ENCODE measurements at places on chromosomes 16 and 17. TPM values are rescaled to one million over a fixed set of nuclear protein-coding genes. Genes with fewer than 3 reads are reported as not detected.
A peak's percentile ranks its signal among the peaks of the same experiment; 100 is the strongest.

GRCh38 chr17:77208217-77208808, 67.5 kb downstream of the SEC14L1 start:
- peak; percentile 42 for DNase-seq
- peaks cover 45% of the 10 kb centered on the region for H3K36me3 ChIP-seq
- no peak overlapping the region for H3K4me3 ChIP-seq
- H3K27ac ChIP-seq = no peak overlapping the region
- no peaks in the 10 kb centered on the region for H3K27me3 ChIP-seq

- H3K4me3 ChIP-seq = no peak overlapping the region
- H3K27ac ChIP-seq = no peak overlapping the region
- H3K36me3 ChIP-seq = no peaks in the 10 kb centered on the region
- H3K4me1 ChIP-seq = no peaks in the 10 kb centered on the region
- H3K27me3 ChIP-seq = no peaks in the 10 kb centered on the region
These were observed 403.4 kb downstream of the GRIN2A start for GRCh38 chr16:9778849-9779248.

DNA sequence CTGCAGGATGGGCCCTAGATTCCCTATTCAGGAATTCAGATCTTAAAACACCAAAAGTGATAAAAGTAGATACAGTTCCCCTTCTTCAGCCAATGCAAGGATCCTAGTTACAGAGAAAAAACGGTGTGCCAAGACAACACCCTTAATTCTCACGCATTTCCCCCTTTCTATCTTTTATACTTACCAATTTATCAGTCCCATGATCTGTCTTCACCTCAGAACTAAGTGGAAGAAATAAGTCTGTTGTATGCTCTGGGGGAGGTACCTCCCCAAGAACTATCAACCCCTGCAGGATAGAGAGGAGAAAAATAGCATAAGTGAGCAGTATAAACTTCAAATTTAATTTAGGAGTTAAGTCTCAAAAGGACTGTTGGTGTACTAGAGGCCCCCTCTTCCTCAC, 83.2 kb downstream of the STH start:
- H3K36me3 ChIP-seq = no peaks in the 10 kb centered on the region
- no peak overlapping the region for H3K4me3 ChIP-seq
- H3K27me3 ChIP-seq = no peaks in the 10 kb centered on the region

NRN1L gene
- total RNA-seq = 0.17 TPM

DNA sequence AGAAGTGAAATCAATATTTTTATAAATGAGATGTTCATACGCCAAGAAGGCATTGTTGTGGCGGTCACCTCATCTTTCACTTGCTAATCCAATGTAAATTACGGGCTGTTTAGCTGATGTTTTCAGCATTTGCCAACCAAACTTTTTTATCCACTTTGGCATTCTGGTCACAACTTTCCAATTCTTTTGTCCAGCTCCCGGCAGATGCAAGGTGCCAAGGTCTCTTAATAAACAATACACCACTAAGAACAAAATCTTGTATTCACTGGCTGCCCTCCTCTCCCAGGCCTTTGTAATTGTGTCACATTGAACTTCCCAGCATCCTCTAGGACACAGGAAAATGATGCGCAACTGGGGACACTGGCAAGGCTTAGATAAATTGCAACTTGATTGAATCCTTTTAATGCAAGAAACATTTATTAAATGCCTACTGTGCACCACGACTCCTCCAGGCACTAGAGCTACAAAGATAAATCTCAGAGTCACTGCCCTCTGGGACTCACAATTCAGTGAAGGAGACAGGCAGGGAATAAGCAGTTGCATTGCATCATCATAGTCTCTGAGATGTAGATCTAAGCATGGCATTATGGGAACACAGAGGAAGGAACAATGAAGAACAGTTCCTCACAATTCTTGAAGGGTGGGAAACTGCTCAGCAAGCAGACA, 165.4 kb upstream of the C16orf82 start:
- no peak for DNase-seq
- no peak overlapping the region for H3K4me3 ChIP-seq
- no peak overlapping the region for H3K27ac ChIP-seq
- no peaks in the 10 kb centered on the region for H3K27me3 ChIP-seq

- no peak overlapping the region for H3K4me3 ChIP-seq
- H3K27me3 ChIP-seq = peaks cover 7% of the 10 kb centered on the region
- peak overlapping the region; percentile 86 for H3K27ac ChIP-seq
- H3K36me3 ChIP-seq = no peaks in the 10 kb centered on the region
- DNase-seq = peak; percentile 95
- H3K4me1 ChIP-seq = peaks cover 6% of the 10 kb centered on the region
These were observed 12.3 kb downstream of the LRRC3C start for GRCh38 chr17:39939588-39940419.

DNA sequence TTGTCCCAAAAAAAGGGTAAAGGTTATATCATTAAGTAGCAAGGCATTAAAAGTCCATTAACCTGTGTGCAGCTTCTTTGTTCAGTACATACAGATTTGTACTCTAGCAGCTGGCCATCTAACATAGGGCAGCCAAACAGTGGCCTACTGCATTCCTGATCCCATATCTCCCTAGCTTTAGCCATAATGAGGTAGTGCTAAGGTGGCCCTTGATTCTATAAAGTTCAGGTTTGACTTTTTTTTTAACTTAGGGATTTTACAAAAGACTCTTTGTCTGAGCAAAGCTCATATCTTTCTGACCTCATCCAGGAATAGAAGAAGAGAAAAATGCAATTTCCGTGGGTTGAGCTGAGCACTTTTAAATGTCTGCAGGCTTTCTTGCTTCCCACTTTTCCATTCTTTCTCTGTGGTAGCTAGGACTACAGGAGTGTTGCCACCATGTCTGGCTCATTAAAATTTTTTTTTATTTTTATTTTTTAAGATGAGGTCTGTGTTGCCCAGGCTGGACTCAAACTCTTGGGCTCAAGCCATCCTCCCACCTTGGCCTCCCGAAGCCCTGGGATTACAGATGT, 19.5 kb upstream of the CDC6 start:
- no peak overlapping the region for H3K27ac ChIP-seq
- H3K27me3 ChIP-seq = no peaks in the 10 kb centered on the region
- H3K4me1 ChIP-seq = no peaks in the 10 kb centered on the region
- DNase-seq = no peak

GRCh38 chr16:66028510-66029216, 337.8 kb upstream of the CDH5 start:
- no peak overlapping the region for H3K4me3 ChIP-seq
- no peaks in the 10 kb centered on the region for H3K27me3 ChIP-seq
- H3K27ac ChIP-seq = peak overlapping the region; percentile 72
- H3K4me1 ChIP-seq = peaks cover 16% of the 10 kb centered on the region
- no peaks in the 10 kb centered on the region for H3K36me3 ChIP-seq

- H3K27me3 ChIP-seq = no peaks in the 10 kb centered on the region
- no peak overlapping the region for H3K4me3 ChIP-seq
- DNase-seq = peak; percentile 89
- H3K27ac ChIP-seq = no peak overlapping the region
- H3K36me3 ChIP-seq = no peaks in the 10 kb centered on the region
These were observed 275.8 kb downstream of the FOXL1 start for GRCh38 chr16:86854058-86854621.

TXNL4B gene
- total RNA-seq = 8.0 TPM

DNA sequence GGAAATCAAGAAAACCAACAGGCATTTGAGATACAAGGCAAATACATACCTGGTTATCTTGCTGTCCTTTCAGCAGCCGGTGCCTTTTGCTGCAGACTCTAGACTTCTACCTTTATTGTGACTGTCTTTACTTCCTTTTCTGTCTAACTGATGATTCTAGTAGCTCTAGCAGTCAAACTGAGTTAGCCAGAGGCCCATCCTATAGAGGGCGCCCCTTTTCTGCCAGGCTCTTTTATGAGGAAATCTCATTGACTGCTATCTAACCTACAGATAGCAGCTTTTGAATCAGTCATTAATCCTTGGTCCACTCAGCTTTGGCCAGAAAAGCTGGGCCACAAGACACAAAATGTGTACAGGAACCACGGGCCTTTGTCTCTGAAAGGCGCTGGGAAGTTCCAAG, 87.5 kb upstream of the WSB1 start:
- peaks cover 6% of the 10 kb centered on the region for H3K4me1 ChIP-seq
- no peak overlapping the region for H3K4me3 ChIP-seq
- H3K27ac ChIP-seq = no peak overlapping the region
- no peaks in the 10 kb centered on the region for H3K36me3 ChIP-seq
- no peak for DNase-seq

GRCh38 chr17:75906143-75906884, 1.6 kb upstream of the MRPL38 start:
- no peak overlapping the region for H3K27ac ChIP-seq
- no peak overlapping the region for H3K4me3 ChIP-seq
- peaks cover 5% of the 10 kb centered on the region for H3K36me3 ChIP-seq
- H3K4me1 ChIP-seq = no peaks in the 10 kb centered on the region

ZNF469 gene
- 1.3 TPM for total RNA-seq

DNA sequence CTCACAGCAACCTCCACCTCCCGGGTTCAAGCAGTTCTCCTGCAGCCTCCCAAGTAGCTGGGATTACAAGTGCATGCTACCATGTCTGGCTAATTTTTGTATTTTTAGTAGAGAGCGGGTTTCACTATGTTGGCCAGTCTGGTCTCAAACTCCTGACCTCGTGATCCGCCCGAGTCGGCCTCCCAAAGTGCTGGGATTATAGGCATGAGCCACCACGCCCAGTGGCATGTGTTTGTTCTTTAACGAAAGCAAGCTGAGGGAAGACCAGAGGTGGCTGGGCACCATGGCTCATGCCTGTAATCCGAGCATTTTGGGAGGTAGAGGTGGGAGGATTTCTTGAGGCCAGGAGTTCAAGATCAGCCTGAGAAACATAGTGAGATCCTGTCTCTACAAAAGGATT, 18.1 kb downstream of the TNFRSF13B start:
- DNase-seq = no peak
- no peaks in the 10 kb centered on the region for H3K4me1 ChIP-seq
- H3K36me3 ChIP-seq = no peaks in the 10 kb centered on the region
- H3K4me3 ChIP-seq = no peak overlapping the region

DNA sequence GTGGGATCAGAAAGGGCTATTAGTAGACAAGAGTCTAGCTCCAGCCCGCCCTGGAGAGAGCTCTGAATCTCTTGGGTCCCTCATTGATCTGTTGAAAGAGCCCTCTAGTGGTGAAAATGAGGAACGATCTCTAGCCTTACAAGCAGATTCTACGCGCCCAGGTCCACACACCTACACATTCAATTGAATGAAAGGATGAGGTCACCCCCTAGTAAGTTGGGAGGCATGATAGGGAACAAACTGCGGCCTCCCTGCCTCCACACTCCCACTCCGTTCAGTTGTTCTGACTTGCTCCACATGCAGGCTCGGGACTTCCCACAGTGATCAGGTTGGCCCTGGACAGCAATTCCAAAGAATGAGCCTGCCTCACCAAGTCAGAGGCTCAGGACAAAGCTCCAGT, 2.9 kb upstream of the CACNG3 start:
- H3K27me3 ChIP-seq = no peaks in the 10 kb centered on the region
- DNase-seq = peak; percentile 40
- no peak overlapping the region for H3K4me3 ChIP-seq
- no peak overlapping the region for H3K27ac ChIP-seq
- no peaks in the 10 kb centered on the region for H3K36me3 ChIP-seq
- no peaks in the 10 kb centered on the region for H3K4me1 ChIP-seq
